Glutamatergic neuron (in vitro differentiated cells): ENCODE measurements at places on chromosomes 5 and 9. TPM values are rescaled to one million over a fixed set of nuclear protein-coding genes. Genes with fewer than 3 reads are reported as not detected.
A peak's percentile ranks its signal among the peaks of the same experiment; 100 is the strongest.

- peaks cover 2% of the 10 kb centered on the region for H3K4me1 ChIP-seq
- H3K27me3 ChIP-seq = no peaks in the 10 kb centered on the region
- DNase-seq = no peak
- no peak overlapping the region for H3K27ac ChIP-seq
These were observed 15.0 kb downstream of the GFI1B start for GRCh38 chr9:132993511-132993939.

DNA sequence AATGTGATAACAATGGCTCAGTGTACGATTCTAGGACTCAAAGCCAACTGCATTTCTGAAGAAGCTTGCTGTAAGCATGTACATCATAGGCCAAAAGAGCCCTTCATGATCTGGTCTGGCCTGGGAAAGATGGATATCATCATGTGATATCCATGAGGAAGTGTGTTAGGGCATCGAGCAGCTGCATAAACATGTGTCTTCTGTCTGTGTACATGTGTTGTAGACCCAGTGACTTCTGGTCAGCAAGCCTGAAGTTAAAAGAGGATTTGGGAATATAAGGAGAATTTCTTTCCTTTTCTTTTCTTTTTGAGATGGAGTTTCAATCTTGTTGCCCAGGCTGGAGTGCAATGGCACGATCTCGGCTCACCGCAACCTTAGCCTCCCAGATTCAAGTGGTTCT lies 15.5 kb upstream of the NAA35 start:
- H3K36me3 ChIP-seq = no peaks in the 10 kb centered on the region
- DNase-seq = no peak
- H3K27me3 ChIP-seq = no peaks in the 10 kb centered on the region

DNA sequence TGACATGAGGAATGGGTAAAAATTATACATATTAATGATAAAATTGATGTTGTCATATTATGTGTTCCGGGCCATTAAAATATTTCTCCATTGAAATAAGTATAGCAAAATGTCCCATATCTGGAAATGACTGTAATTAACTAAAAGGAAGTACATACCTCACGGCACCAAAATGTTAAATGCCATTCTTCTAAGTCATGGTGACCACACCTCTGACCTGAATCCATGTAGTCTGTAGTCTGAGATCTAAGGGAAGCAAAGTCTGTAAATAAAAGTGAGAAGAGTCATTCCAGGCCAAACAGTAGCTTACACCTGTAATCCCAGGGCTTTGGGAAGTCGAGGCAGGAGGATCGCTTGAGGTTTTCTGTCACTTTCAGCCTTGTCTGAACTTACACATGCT lies 8.7 kb upstream of the GDA start:
- no peak overlapping the region for H3K4me3 ChIP-seq
- H3K27me3 ChIP-seq = no peaks in the 10 kb centered on the region
- H3K4me1 ChIP-seq = no peaks in the 10 kb centered on the region

- H3K4me3 ChIP-seq = peak overlapping the region; percentile 90
- peak; percentile 55 for DNase-seq
- peak overlapping the region; percentile 81 for H3K27ac ChIP-seq
- H3K4me1 ChIP-seq = no peaks in the 10 kb centered on the region
- no peaks in the 10 kb centered on the region for H3K36me3 ChIP-seq
These were observed 688 bp downstream of the CNTLN start for GRCh38 chr9:17135295-17136160.

DNA sequence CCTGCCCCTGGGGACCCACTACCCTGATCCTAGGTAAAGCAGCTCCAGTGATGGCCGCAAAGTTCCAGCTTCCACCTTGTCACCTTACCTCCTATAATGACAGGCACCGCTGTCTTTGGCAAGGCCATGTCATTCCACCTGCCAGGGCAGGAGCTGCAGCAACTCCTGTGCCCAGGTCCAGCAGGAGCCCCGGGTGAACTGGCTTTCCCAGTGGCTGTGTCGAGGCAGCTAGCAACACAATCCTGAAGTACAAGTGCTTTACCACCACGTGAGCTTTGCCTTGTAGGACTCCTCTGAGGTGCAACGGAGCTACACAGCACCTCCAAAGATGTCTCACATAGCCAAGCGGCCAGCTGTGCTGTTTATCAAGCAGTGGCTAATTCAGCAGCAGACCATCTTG lies 20.7 kb upstream of the MGAT1 start:
- no peak overlapping the region for H3K27ac ChIP-seq
- H3K27me3 ChIP-seq = no peaks in the 10 kb centered on the region
- DNase-seq = no peak
- H3K4me3 ChIP-seq = no peak overlapping the region

GRCh38 chr5:83026930-83027687 lies 50.1 kb downstream of the TMEM167A start:
- peaks cover 25% of the 10 kb centered on the region for H3K4me1 ChIP-seq
- peaks cover 10% of the 10 kb centered on the region for H3K27me3 ChIP-seq
- peaks cover 4% of the 10 kb centered on the region for H3K36me3 ChIP-seq
- DNase-seq = no peak

DNA sequence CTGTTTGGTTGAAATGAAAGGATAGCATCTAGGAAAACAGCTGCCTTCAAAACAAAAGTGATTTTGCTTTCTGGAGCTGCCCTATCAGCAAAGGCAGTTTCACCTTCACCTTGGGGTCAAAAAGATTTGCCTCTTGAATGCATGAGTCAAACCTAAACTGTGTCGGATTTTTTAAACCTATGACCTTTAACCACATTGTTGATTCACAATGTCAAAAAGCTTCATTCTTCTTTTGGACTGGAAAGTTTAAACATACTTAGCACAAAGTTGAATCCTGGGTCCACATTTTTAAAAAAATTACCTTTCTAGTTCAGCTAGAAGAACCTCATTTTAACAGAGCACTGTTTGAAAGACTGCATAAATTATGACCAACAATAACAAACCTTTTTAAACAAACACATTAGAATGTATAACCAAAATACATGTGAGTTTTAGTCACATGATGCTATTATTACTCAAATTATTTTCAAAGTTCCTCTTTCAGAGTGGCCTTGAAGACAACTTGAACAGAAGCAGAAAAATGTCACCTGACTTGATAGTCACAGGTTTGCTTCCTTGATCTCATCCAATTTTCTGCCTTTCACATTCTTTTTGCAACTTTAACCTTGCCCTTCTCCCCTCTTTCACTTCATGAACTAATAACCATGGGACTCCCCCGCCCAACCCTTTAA lies 109.7 kb upstream of the LHFPL2 start:
- peaks cover 3% of the 10 kb centered on the region for H3K4me1 ChIP-seq
- no peak for DNase-seq
- no peak overlapping the region for H3K4me3 ChIP-seq
- no peaks in the 10 kb centered on the region for H3K36me3 ChIP-seq
- no peak overlapping the region for H3K27ac ChIP-seq

DNA sequence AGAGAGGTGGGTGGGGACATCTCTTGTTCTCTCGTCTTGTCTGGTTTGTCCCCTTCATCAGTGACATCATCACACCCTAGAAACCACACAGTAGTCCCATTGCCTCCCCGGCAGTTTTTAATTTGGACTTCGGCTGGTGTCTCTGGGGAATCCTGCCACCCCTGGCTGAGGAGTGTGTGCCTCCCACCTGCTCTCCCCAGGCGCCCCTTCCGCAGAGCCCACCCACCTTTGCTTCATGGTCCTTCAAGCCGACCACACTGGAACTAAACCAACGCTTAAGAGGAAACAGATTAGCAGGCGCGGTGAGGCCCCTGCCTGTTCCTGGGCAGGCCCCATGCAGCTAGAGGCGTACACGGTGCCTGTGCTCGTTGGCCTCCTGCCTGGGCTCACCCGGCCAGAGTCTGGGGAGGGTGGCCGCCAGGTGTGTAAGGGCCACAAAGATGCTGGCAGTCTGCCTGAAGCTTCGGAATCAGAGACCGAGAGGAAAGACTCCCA lies 107.6 kb upstream of the SPRY4 start:
- H3K27ac ChIP-seq = no peak overlapping the region
- H3K4me3 ChIP-seq = no peak overlapping the region
- H3K36me3 ChIP-seq = peaks cover 5% of the 10 kb centered on the region
- no peak for DNase-seq
- H3K27me3 ChIP-seq = peaks cover 4% of the 10 kb centered on the region
- H3K4me1 ChIP-seq = no peaks in the 10 kb centered on the region

DNA sequence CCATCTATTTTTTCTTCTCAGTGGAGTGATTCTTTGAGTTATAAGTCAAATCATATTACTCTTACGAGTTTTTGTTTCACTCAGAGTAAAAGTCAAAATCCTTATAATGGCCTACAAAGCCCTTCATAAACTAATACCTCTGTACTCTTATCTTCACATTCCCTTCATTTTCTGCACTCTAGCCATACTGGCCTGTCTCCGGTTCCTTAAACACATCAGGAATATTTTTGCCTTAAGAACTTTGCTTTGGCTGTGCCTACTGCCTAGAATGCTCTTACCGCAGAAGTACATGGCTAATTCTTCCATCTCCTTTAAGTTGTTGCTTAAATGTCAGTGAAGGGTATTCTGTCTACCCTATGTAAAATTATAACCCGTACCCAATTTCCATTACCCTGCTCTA lies 132.9 kb upstream of the GRHPR start:
- no peak overlapping the region for H3K27ac ChIP-seq
- H3K36me3 ChIP-seq = no peaks in the 10 kb centered on the region
- no peak overlapping the region for H3K4me3 ChIP-seq

- no peak overlapping the region for H3K27ac ChIP-seq
- no peak overlapping the region for H3K4me3 ChIP-seq
- H3K4me1 ChIP-seq = no peaks in the 10 kb centered on the region
- no peak for DNase-seq
- H3K27me3 ChIP-seq = no peaks in the 10 kb centered on the region
These were observed 57.8 kb downstream of the RORB start for GRCh38 chr9:74554751-74555419.

DNA sequence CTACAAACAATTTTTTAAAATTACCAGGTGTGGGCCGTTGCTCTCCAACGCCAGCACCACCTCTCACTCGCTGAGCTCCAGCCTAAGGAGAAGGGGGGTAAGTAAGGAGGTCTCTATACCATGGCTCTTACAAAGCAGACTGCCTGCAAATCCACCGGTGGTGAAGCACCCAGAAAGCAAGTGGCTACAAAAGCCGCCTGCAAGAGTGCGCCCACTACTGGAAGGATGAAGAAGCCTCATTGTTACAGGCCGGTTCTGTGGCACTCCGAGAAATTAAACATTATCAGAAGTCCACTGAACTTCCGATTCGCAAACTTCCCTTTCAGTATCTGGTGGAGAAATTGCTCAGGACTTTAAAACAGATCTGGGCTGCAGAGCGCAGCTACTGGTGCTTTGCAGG lies 46.0 kb downstream of the CDO1 start:
- H3K4me1 ChIP-seq = peaks cover 27% of the 10 kb centered on the region
- H3K4me3 ChIP-seq = no peak overlapping the region
- H3K27ac ChIP-seq = no peak overlapping the region
- DNase-seq = no peak
- H3K36me3 ChIP-seq = no peaks in the 10 kb centered on the region

DNA sequence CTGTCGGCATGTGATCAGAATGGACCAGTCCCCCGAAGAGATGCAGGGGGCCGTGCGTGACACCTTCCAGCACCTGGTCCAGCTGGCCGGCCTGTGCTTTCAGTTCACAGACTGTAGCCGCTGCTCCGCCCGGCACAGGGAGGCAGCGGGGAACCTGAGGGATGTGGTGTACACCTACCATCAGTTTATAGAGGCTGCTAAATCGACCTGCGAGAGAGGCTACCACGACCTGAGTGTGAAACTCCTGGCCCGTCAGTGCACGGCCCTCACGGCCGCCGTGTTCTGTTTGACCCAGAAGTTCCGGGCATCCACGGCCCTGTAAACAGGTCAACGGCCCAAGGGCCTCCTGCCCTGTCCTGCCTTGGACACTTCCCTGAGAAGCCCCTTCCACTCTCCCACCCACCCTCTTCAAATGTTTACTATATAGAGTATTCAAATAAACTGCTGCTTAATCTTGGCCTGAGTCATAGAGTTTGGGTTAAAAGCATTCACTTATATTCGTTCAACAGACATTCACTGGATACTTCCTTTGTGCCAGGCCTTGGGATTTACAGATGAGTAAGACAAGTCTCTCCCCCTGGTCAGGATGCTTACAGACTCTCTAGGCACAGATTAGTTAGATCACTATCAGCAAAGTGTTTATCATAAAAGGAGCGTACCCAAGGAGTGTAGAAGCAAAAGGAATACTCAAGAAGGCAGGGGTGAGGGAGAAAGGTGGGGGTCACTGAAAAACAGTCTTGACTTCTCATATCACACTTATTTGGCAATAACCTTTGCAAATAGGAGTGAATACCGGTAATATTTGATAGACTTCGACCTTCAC lies 6.9 kb upstream of the TRMT10B start:
- H3K36me3 ChIP-seq = peaks cover 3% of the 10 kb centered on the region
- H3K4me3 ChIP-seq = no peak overlapping the region
- no peak for DNase-seq
- peaks cover 36% of the 10 kb centered on the region for H3K4me1 ChIP-seq

GRCh38 chr5:45491368-45491767 lies 204.8 kb downstream of the HCN1 start:
- peaks cover 2% of the 10 kb centered on the region for H3K27me3 ChIP-seq
- no peaks in the 10 kb centered on the region for H3K4me1 ChIP-seq
- DNase-seq = no peak
- H3K36me3 ChIP-seq = no peaks in the 10 kb centered on the region

GRCh38 chr9:100425758-100426157 lies 1.2 kb upstream of the MSANTD3 start:
- no peaks in the 10 kb centered on the region for H3K36me3 ChIP-seq

DNA sequence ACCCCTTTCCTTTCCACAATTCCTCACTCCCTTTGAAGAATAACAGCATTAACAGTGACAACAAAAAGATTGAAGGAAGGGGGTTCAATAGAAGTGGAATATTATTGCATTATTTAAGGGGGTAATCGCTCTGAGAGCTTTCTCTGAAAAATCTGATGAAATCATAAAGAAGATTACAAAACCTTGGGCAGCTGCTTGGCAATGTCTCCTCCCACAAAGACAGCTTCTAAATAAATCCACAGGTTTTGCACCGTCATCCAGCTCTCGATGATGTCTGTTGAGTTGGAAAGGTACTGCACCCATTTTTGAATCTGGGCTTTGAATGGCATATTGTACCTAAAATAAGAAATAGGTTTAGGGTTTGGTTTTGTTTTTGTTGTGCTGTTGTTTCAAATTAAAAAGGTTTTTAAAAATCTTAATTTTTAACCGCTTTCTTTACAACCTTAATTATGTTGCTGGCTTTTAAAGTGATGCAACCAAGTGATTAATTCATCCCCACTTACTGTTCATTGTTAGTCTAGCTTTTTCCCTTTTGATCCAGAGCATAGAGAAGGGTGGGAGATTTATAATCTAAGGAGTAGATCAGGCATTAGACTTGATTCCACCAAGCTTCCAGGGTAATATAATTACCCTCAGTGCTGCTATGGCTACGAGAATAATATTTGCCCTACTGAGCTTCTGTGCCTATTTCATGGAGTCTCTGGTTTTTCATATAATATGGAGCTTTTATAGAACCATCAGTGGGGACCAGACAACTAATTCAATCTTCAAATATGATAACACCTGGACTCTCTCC lies 85.0 kb downstream of the DNAH5 start:
- no peak overlapping the region for H3K27ac ChIP-seq
- DNase-seq = no peak
- H3K36me3 ChIP-seq = no peaks in the 10 kb centered on the region
- no peak overlapping the region for H3K4me3 ChIP-seq

COL23A1 gene
- 2.9 TPM for total RNA-seq

C6 gene
- not detected for total RNA-seq

SLC34A1 gene
- not detected for total RNA-seq

EGFLAM gene
- 13.2 TPM for total RNA-seq

MAST4 gene
- 11.5 TPM for total RNA-seq

LRRC19 gene
- total RNA-seq = not detected

OSMR gene
- not detected for total RNA-seq

AHRR gene
- 2.0 TPM for total RNA-seq

IL12B gene
- total RNA-seq = not detected

ARL14EPL gene
- not detected for total RNA-seq

KIF4B gene
- not detected for total RNA-seq

EXOSC2 gene
- 43.3 TPM for total RNA-seq

SPINK5 gene
- total RNA-seq = 7.5 TPM

ACOT12 gene
- total RNA-seq = not detected
